Natural killer cell treated with Interleukin-12 subunit alpha and Interleukin-12 subunit beta and Interleukin-15 and Interleukin-18, amount 100 ng/mL, for 72 hours (primary cell): ENCODE measurements at places on chromosomes 5 and 9. TPM values are rescaled to one million over a fixed set of nuclear protein-coding genes. Genes with fewer than 3 reads are reported as not detected.
A peak's percentile ranks its signal among the peaks of the same experiment; 100 is the strongest.

MORN5 gene
- not detected for total RNA-seq

DNA sequence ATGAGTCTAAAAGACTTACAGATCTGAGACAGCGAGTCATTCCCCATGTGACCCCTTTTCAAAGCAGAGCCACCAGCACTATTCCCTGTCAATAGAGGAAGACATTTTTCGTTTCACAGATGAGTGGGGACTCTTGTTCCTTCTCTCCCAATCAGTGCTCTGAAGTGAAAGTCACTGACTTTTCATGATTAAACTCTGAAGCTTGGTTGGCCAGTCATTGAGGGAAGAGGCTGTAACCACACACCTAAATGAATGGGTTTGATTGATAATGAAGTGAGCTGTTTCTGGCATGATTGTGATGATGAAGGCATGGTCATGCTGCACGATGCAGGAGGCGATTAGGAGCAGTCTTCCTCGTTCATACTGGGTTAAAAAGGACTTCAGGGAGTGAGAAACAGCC is 171.9 kb downstream of the ZNF462 start:
- H3K36me3 ChIP-seq = no peaks in the 10 kb centered on the region
- peaks cover 13% of the 10 kb centered on the region for H3K27me3 ChIP-seq
- no peak overlapping the region for H3K4me3 ChIP-seq
- no peak for DNase-seq
- H3K27ac ChIP-seq = no peak overlapping the region

- no peak for DNase-seq
- peaks cover 38% of the 10 kb centered on the region for H3K4me1 ChIP-seq
- H3K27me3 ChIP-seq = no peaks in the 10 kb centered on the region
- H3K4me3 ChIP-seq = peak overlapping the region; percentile 74
- H3K27ac ChIP-seq = peak overlapping the region; percentile 95
- peaks cover 7% of the 10 kb centered on the region for H3K36me3 ChIP-seq
Observed at GRCh38 chr5:154214371-154215106, 24.0 kb downstream of the GALNT10 start.

- H3K27ac ChIP-seq = peak overlapping the region; percentile 69
- no peaks in the 10 kb centered on the region for H3K4me1 ChIP-seq
- H3K4me3 ChIP-seq = no peak overlapping the region
- H3K36me3 ChIP-seq = no peaks in the 10 kb centered on the region
- H3K27me3 ChIP-seq = no peaks in the 10 kb centered on the region
Observed at GRCh38 chr9:133103183-133103986, 17.7 kb downstream of the RALGDS start.

- H3K4me1 ChIP-seq = peaks cover 8% of the 10 kb centered on the region
- peaks cover 11% of the 10 kb centered on the region for H3K36me3 ChIP-seq
- H3K4me3 ChIP-seq = no peak overlapping the region
- H3K27ac ChIP-seq = no peak overlapping the region
- no peaks in the 10 kb centered on the region for H3K27me3 ChIP-seq
- no peak for DNase-seq
Observed at GRCh38 chr5:37121027-37121426, 128.1 kb downstream of the CPLANE1 start.

DNA sequence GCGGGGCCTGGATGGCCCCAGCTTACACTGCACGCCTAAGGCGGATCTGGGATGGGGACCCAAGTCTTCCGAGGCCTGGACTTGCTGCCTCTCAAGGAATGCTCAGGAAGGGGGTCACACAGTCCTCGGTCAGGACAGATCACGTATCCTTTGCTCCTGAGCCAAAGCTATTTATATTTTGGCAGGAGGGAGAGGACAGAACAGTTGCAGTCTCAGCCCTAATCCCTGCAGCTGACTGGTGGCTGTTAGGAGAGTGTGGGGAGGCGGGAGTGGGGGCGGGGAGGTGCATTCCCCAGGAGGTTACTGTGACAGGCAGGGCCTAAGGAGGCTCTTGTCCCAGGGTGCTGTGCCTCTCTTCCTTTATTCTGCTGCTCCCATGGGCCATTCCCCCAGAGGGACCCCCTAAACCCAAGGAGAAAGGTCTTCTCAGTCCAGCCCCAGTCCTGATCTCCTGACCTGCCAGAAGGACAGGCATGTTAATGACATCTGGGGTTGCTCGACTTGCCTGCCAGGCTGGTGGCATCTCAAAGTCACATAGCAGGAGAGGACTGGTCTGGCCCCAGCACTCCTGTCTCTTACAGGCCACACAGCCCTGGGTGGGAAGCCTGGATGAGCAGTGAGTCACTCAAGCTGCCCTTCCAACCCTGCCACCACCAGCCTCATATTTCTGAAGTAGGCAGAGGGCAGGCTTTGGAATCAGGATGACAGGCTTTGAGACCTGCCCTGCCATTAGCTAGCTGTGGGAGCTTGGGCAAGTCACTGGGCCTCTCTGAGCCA is 51.9 kb downstream of the COL27A1 start:
- H3K27ac ChIP-seq = no peak overlapping the region
- H3K4me1 ChIP-seq = no peaks in the 10 kb centered on the region
- H3K27me3 ChIP-seq = no peaks in the 10 kb centered on the region

- no peak overlapping the region for H3K27ac ChIP-seq
- no peaks in the 10 kb centered on the region for H3K4me1 ChIP-seq
- H3K4me3 ChIP-seq = no peak overlapping the region
- DNase-seq = no peak
Observed at GRCh38 chr9:78963911-78964310, 607.9 kb upstream of the TLE4 start.

SPATA31C1 gene
- not detected for total RNA-seq

LOX gene
- total RNA-seq = not detected

GMCL2 gene
- total RNA-seq = not detected

GRCh38 chr5:71652803-71653543 is 65.8 kb downstream of the MCCC2 start:
- no peak overlapping the region for H3K4me3 ChIP-seq
- no peak overlapping the region for H3K27ac ChIP-seq
- peaks cover 34% of the 10 kb centered on the region for H3K36me3 ChIP-seq
- no peak for DNase-seq
- H3K27me3 ChIP-seq = no peaks in the 10 kb centered on the region

- no peak for DNase-seq
- peaks cover 6% of the 10 kb centered on the region for H3K27me3 ChIP-seq
- H3K4me3 ChIP-seq = no peak overlapping the region
- no peaks in the 10 kb centered on the region for H3K36me3 ChIP-seq
- no peak overlapping the region for H3K27ac ChIP-seq
Observed at GRCh38 chr5:112597831-112598230, 139.9 kb upstream of the APC start.

- no peak overlapping the region for H3K4me3 ChIP-seq
- DNase-seq = no peak
- no peak overlapping the region for H3K27ac ChIP-seq
- no peaks in the 10 kb centered on the region for H3K4me1 ChIP-seq
Observed at GRCh38 chr5:136906545-136906944, 541.2 kb upstream of the TRPC7 start.

CCDC192 gene
- total RNA-seq = not detected

ZCCHC10 gene
- 31.4 TPM for total RNA-seq

- H3K36me3 ChIP-seq = peaks cover 9% of the 10 kb centered on the region
- DNase-seq = no peak
- no peak overlapping the region for H3K27ac ChIP-seq
- no peaks in the 10 kb centered on the region for H3K27me3 ChIP-seq
Observed at GRCh38 chr5:5298841-5299541, 123.5 kb upstream of the ICE1 start.

GRCh38 chr5:140244525-140245025 is 58.3 kb downstream of the PFDN1 start:
- H3K27ac ChIP-seq = peak overlapping the region; percentile 54
- H3K4me1 ChIP-seq = peaks cover 13% of the 10 kb centered on the region
- H3K4me3 ChIP-seq = no peak overlapping the region
- H3K36me3 ChIP-seq = no peaks in the 10 kb centered on the region

- H3K27ac ChIP-seq = peak overlapping the region; percentile 42
- H3K27me3 ChIP-seq = no peaks in the 10 kb centered on the region
- no peak overlapping the region for H3K4me3 ChIP-seq
- no peaks in the 10 kb centered on the region for H3K36me3 ChIP-seq
- DNase-seq = no peak
- peaks cover 18% of the 10 kb centered on the region for H3K4me1 ChIP-seq
Observed at GRCh38 chr5:151234476-151235238, 10.8 kb upstream of the CCDC69 start.

ZNG1F gene
- 7.1 TPM for total RNA-seq

DNA sequence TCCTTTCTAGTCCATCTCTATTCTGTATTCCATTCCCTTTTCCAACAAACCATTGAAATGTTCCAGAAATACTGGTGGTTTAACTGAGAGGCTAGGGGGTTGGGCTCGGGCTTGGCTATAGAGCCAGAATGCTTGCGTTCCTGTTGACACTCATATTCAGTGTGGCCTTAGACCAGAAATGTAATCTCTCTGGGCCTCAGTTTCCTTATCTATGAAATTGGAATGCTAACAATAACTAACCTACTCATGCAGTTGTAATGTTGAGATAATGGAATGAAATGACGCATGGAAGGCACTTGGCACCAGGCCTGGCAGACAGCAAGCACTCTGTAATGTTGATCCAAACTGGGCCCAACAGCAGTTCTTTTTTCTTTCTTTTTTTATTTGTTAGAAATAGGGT is 26.8 kb downstream of the JADE2 start:
- H3K27me3 ChIP-seq = no peaks in the 10 kb centered on the region
- peaks cover 8% of the 10 kb centered on the region for H3K36me3 ChIP-seq
- H3K4me3 ChIP-seq = no peak overlapping the region
- H3K4me1 ChIP-seq = peaks cover 51% of the 10 kb centered on the region

OR2S2 gene
- not detected for total RNA-seq

- H3K36me3 ChIP-seq = no peaks in the 10 kb centered on the region
- H3K27me3 ChIP-seq = peaks cover 4% of the 10 kb centered on the region
- peaks cover 50% of the 10 kb centered on the region for H3K4me1 ChIP-seq
- H3K4me3 ChIP-seq = no peak overlapping the region
- peak; percentile 74 for DNase-seq
Observed at GRCh38 chr5:134101686-134102439, 12.6 kb upstream of the TCF7 start.

GRCh38 chr9:88821033-88821745 is 170.1 kb upstream of the S1PR3 start:
- no peaks in the 10 kb centered on the region for H3K36me3 ChIP-seq
- no peak overlapping the region for H3K4me3 ChIP-seq
- H3K4me1 ChIP-seq = no peaks in the 10 kb centered on the region
- peaks cover 31% of the 10 kb centered on the region for H3K27me3 ChIP-seq

DNA sequence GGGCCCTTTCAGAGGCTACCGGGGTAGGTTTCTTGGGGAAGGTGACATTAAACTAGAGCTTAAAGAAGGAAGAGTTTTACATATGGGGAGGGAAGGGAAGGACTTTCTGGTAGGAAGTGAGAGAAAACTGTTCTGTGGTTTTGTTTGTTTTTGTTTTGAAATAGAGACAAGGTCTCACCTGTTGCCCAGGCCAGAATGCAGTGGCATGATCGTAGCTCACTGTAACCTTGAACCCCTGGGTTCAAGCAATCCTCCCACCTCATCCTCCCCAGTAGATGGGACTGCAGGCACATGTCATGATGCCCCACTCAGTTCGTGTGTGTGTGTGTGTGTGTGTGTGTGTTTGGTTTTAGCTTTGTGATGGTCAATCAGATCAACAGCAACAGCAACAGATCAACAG is 37.4 kb upstream of the CNOT6 start:
- H3K4me3 ChIP-seq = no peak overlapping the region
- H3K27ac ChIP-seq = no peak overlapping the region
- no peaks in the 10 kb centered on the region for H3K4me1 ChIP-seq
- no peak for DNase-seq
- H3K36me3 ChIP-seq = no peaks in the 10 kb centered on the region

RUSC2 gene
- 8.3 TPM for total RNA-seq

PTPRD gene
- 0.53 TPM for total RNA-seq

DNA sequence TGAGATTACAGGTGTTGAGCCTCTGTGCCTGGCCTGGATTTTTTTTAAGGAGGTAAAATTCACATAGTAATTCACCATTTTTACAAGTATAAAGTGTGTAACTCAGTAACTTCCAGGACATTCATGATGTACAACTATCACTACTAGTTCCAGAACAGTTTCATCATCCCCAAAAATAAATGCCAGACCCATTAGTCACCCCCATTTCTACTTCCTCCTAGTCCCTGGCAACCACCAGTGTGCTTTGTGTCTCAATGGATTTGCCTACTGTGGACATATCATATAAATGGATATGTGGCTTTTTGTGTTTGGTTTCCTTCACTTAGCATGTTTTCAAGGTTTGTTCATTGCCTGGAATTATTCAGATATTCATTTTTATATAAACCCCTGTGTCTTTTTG is 72.5 kb upstream of the PANK3 start:
- H3K27ac ChIP-seq = no peak overlapping the region
- H3K4me3 ChIP-seq = no peak overlapping the region
- peaks cover 1% of the 10 kb centered on the region for H3K27me3 ChIP-seq
- H3K36me3 ChIP-seq = no peaks in the 10 kb centered on the region
- H3K4me1 ChIP-seq = no peaks in the 10 kb centered on the region
- no peak for DNase-seq

GRCh38 chr9:105291422-105291859 is 47.0 kb downstream of the SLC44A1 start:
- no peaks in the 10 kb centered on the region for H3K36me3 ChIP-seq
- no peak overlapping the region for H3K27ac ChIP-seq
- DNase-seq = no peak
- H3K27me3 ChIP-seq = peaks cover 10% of the 10 kb centered on the region

NAIP gene
- 14.6 TPM for total RNA-seq

DNA sequence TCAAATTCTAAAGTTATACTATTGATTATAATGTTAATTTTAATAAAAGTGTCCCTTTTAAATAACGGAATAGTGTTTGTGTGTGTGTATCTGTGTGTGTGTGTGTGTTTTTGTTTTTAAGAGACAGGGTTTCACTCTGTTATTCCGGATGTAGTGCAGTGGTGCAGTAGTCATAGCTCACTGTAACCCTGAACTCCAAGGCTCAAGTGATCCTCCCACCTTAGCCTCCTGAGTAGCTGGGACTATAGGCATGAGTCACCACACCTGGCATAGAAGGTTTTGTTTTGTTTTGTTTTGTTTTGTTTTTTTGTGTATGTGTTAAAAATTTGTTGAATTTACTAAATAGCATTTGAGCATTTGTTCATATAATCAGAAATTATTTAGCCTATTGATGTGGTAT is 64.6 kb downstream of the YTHDC2 start:
- peaks cover 26% of the 10 kb centered on the region for H3K36me3 ChIP-seq
- DNase-seq = no peak
- peaks cover 9% of the 10 kb centered on the region for H3K4me1 ChIP-seq
- no peak overlapping the region for H3K27ac ChIP-seq

- peaks cover 7% of the 10 kb centered on the region for H3K27me3 ChIP-seq
- no peak for DNase-seq
- no peaks in the 10 kb centered on the region for H3K36me3 ChIP-seq
- no peak overlapping the region for H3K27ac ChIP-seq
- no peak overlapping the region for H3K4me3 ChIP-seq
- H3K4me1 ChIP-seq = no peaks in the 10 kb centered on the region
Observed at GRCh38 chr5:136337788-136338187, 27.6 kb downstream of the TRPC7 start.

ADGRD2 gene
- not detected for total RNA-seq
